Left ventricle myocardium inferior (tissue), 1 donor: ENCODE measurements at places on chromosomes 4 and X.

GRCh38 chr4:1614854-1615595, 69.1 kb downstream of the FAM53A start:
- DNase-seq = no peak

- no peak for DNase-seq
Observed at GRCh38 chr4:52638717-52639116, 20.4 kb downstream of the USP46 start.

- no peak for DNase-seq
Observed at GRCh38 chrX:6002056-6002455, 226.6 kb downstream of the NLGN4X start.

DNA sequence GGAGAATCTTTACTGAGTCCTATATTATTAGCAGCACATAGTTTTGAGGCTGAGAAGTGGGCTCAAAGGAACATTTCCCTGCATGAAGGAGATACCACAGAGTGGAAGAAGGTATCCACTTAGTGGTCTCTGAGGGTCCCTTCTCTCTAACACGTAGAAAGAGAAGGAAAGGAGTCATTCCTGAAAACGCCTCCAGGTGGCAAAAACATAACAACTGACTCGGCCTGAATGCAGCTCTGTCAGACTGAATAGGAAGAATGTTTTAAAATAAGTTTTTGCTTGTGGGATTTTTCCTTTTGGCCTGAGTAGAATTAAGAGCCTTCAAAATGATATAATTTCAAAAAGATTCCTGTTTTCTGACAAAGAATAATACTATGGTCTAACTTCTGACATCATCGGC, 23.3 kb downstream of the RPGR start:
- no peak for DNase-seq

DNA sequence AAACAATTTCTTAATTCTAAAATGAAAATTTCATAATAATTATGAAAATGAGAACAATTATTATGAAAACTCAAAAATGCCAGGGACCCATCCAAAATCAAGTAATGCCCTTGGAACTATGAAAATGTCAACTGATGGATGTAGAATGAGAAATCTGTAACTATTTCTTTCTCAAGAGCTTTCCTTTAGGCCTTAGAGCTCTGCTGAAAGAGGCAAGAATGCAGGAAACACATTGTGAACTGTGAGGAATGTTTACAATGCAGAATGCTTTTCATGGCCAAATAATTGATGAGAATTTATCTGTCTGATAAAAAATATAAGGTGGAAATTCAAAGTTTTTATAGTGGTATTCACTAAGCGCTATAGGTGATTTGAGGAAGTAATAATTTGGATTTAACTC, 207.1 kb upstream of the PCDH18 start:
- no peak for DNase-seq

GRCh38 chr4:36414248-36414647, 132.8 kb downstream of the DTHD1 start:
- no peak for DNase-seq

- DNase-seq = no peak
Observed at GRCh38 chr4:72209600-72209999, 177.8 kb downstream of the NPFFR2 start.

DNA sequence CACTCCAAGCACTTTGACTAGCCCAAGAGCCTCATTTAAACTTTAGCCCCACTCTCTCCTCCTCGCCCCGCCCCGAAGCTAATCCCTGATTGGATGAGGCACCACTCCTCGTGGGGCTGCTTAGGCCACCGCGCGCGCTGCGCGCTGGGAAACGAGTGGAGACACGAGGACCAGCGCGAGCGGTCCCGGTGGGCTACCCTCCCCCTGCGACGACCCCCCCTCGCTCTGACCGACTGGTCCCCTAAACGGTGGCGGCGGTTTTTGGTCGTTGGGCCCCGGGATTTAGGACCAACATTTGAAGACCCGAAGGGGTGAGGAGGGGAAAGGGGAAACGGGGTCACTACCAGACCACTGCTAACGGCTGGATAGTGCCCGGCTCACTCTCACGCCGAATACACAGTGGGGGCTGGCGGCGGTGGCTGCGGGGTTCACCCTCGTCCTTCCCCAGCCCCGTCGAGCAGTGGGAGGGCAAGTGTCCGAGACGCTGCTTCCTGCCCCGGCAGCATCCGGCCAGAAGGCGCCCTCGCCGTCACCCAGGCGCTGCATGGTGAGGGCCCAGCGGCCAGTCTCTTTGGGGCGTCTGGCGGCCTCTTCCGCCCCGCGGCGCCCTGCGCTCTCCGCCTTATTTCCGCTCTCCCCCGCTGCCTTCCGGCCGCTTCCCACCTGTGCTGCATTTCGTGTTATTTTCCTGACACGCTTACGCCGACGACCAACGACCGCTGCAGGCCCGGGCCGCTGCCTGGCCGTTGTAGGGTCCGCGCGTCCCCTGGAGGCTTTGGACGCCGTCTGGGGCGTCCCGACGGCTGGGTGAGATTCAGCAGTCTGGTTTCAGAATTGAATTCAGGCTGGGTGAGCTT, at the start of gene RBM46:
TSS of gene RBM46 (plus strand) at position 147 of the 857 bp plus-strand sequence. CDS start 15,481 bp downstream, outside the sequence.
- no peak for DNase-seq

GRCh38 chr4:139528377-139529005, 27.5 kb downstream of the SETD7 start:
- DNase-seq = peak; percentile 71

DNA sequence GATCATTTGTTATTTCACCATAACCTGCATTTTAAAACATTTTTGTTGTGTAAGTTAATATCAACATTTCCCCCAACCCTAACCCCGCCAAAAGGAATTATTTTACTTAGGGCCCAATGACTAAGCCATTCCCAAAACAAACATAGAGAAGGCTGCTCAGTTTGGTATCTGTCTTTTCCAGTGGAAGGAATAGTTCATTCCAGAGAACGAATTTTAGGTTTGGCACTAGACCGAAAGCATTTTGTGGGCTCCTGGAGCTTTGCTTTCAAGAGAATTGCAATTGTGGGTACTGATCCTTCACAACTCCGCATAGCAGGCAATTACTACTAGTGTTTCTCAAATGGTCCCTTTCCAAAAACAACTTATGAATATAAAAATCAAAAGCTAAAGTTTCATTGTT, 226.7 kb upstream of the MAD2L1 start:
- DNase-seq = no peak

DNA sequence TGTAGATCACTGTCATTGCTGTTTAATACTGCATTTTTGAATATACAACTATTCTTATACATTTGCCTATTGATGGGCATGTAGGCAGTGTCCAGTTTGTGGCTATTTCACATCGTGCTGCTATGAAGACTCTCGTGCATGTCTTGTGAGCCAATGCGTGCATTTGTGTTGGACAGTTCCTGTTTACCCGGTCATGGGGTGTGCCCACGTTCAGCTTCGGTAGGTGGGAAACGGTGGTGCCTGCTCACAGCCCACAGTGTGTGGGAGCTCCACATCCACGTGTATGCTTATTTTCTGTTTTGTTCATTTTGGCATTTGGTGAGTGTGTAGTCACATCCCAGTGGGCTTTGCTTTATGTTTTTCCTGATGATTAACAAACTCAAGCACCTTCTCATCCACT, 19.7 kb upstream of the RNF212 start:
- DNase-seq = no peak

GRCh38 chr4:112901962-112902411, 147.5 kb upstream of the ANK2 start:
- no peak for DNase-seq
